ENCODE measurements at places on chromosomes 7 and 10.

DNA sequence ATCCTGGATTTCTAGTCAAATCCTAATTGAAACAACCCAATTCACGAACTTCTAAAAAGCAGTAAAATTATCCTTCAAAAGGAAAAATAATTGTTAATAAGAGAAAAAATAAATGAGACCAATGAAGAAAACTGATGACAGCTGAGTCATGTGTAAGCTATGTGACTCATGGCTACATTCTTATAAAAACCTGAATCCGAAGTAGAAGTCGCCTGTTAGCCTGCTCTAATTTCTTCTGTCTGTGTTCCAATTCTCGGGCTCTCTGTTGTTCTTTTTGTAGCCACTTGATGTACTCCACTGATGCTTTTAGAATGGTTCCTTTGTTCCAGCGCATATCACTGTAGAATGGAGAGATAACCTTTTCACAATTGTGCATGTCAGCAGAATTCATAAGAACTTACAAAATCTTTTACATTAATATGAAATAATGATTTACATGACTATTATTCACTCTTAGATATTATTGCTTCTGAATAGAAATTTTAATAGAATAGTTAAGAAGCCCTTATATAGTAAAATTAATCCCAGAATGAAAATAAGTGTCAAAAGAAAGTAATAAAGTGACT is 88.8 kb downstream of the TFEC start:
- no peak for DNase-seq

- no peak for DNase-seq
These were observed 174.7 kb upstream of the CSTF2T start for GRCh38 chr10:51874131-51874530.

DNA sequence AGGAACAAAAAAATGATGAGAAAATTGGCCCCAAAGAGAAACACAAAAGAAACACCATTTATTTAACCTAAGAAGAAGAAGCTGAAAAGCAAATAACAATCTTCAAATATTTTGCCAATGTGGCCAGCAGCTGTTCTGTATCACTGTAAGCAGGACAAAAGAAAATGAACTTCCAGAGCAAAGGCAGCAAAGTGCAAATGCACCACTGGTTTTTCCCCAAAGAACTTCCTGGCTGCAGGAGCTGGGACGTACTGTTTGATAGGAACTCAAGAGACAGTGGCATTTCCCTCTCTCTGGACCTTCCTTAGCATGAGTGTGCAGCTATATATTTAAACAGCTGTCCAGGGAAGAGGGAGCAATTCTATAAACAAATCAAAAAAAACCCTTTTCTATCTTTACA is 60.4 kb downstream of the RNLS start:
- no peak for DNase-seq

- DNase-seq: no peak
These were observed 82.9 kb downstream of the CFTR start for GRCh38 chr7:117562759-117563158.

DNA sequence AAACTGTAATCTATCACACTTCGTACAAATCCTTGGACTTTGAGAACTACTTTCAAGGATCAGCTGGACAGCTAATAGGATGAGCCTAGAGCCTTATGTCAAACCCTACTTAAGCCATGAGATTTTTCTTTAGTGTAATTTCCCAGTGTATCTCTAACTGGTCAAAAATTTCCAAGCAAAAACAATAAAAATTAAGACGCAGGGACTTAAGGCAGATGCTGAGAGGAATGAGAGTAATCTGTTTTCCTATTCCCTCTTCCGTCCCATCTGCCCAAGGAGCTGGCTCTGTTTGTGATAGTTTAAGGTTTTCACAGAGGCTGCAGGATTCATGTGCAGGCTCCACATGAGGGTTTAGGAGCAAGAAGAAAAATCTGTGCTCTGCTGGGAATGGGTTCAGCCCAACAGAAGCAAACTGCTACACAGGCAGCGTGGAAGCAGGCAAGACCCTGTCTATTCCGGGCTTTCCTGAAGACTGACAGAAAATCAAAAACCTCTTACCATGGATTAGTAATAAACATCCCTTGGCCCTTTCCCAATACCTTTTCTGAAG is 62.2 kb downstream of the ARMH3 start:
- DNase-seq: no peak

DNA sequence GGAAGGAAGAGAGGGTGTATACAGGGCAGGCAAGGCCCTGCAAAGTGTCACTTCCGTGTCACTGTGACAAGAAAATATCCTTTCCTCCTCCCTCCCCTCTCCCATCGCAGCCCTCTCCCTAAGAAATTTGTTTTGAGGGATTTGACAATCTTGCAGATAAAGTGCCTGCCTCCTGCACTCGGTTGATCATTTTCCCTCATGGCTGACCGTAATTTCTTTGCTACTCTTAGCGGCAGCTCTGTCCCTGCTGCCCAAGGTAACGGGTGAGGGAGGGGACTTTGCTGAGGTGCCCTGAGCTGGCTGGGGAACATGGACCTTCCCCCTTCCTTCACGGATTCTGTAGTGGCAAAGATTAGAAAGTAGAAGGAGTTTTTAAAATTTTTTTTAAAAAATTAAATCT is 179.1 kb downstream of the TCF7L2 start:
- DNase-seq: no peak

DNA sequence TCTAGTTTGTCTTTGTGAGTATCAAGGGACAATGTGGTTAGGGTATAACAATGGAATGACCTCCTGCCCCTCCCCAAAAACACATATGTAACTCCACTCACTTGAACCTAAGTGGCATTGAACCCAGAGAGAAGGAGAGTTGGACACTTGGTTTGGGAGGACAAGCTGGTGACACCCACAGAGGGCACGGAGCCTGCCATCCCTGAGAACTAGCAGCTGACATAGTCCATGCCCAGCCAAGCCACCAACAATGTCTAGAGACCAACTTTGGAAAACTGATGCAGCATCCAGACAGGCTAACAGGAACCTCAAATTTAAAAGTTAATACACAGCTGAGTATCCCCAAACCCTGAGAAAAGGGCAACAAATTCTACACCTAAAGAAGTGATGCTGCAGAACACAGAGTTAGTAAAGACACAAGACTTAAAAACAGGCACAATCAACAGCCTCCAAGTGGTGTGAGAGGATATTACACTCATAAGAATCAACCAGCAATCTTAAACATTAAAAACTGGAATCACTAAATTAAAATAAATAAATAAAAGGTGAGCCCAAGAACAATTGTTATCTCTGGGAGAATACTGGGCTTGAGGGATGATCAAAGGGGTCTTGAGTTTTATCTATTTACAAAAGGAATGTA is 27.2 kb downstream of the NUDCD3 start:
- no peak for DNase-seq

- no peak for DNase-seq
These were observed 1.7 kb downstream of the RALA start for GRCh38 chr7:39624935-39625694.

GRCh38 chr7:119572541-119572940 is 700.4 kb upstream of the KCND2 start:
- no peak for DNase-seq

DNA sequence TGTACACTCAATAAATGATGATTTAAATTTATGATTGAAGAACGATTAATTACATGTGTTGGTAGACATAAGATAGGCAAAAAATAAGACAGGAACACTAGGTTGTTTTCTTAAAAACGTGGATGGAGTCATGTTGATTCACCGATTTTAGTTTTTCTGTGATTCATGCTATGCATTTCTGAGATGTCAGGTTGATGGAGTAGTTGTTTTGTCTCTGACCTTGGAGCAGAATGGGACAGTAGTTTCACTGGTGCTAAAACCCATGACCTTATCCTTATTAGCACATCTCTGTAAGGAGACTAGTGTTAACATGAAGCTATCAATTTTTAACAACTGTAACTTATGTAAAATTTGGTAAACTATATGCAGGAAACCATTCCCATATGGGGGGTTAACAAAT is 611.6 kb upstream of the FZD8 start:
- no peak for DNase-seq

- no peak for DNase-seq
These were observed 175.7 kb upstream of the INHBA start for GRCh38 chr7:41878309-41879295.

DNA sequence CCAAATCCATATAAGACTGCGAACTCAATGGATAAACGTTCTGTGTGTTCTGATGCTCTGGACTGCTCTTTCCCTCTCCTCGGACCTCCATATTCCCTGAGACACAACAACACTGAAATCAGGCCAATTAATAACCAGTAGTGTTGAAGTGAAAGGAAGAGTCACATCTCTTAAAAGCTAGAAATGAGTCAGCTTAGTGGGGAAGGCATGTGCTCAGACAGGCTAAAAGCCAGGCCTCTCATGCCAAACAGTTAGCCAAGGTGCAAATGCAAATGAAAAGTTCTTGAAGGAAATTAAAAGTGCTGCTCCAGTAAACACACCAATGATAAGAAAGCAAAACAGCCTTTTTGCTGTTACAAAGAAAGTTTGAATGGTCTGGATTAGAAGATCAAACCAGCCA is 29.3 kb downstream of the TNS3 start:
- DNase-seq: no peak

DNA sequence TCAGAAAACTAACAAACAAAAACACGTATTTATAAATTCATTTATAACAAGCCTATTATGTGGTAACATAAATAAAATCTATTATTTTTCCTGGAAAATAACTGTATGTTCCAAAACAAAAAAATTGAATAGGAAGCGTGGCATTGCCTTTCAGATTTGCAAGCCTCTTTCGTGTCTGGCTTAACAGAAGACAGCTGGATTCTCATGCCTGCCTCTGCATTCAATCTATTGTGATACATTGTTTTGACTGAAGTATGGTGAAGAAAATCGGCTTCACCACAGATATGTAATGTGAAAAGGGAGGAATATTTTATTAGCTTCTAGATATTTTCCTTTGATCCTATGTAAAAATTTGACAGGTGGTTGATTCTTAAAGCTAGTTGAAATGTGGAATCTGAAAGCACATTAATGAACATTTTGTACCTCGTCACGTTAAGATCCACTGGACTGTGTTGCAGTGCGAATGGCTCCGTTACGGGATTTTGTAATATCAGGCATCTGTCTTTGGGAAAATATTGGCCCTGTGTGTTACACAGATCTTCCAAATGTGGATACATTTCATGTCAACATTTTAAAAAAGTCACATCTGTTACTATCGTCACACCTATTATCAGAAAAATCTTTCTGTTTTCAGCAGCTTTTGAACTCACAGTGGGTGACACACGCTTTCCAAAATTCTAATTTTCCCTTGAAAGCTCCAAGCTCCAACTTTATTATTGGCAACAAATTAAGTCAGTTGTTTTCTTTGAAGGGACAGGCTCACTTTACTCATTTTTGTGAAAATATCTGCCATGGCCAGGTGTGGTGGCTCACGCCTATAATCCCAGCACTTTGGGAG is 26.2 kb downstream of the PALD1 start:
- DNase-seq: no peak

- no peak for DNase-seq
These were observed 5.1 kb upstream of the SP4 start for GRCh38 chr7:21422751-21423150.

GRCh38 chr7:70574314-70574834 is 557.6 kb upstream of the GALNT17 start:
- DNase-seq: no peak

GRCh38 chr7:141441837-141442627 is 109.2 kb upstream of the AGK start:
- DNase-seq: no peak

- no peak for DNase-seq
These were observed 54.0 kb upstream of the RPA3 start for GRCh38 chr7:7772397-7772821.

GRCh38 chr10:118501171-118501570 is 94.3 kb downstream of the PRLHR start:
- DNase-seq: no peak

DNA sequence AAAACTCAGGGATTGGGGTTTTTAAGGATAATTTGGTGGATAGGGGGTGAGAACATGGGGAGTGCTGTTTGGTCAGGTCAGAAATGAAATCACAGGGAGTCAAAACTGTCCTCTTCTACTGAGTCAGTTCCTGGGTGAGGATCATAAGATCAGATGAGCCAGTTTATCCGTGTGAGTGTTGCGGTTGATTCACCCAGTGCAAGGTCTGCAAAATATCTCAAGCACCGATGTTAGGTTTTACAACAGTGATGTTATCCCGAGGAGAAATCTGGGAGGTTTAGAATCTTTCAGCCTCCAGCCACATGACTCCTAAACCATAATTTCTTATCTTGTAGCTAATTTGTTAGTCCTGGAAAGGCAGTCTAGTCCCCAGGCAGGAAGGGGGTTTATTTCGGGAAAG is 31.7 kb upstream of the AGR2 start:
- DNase-seq: no peak

DNA sequence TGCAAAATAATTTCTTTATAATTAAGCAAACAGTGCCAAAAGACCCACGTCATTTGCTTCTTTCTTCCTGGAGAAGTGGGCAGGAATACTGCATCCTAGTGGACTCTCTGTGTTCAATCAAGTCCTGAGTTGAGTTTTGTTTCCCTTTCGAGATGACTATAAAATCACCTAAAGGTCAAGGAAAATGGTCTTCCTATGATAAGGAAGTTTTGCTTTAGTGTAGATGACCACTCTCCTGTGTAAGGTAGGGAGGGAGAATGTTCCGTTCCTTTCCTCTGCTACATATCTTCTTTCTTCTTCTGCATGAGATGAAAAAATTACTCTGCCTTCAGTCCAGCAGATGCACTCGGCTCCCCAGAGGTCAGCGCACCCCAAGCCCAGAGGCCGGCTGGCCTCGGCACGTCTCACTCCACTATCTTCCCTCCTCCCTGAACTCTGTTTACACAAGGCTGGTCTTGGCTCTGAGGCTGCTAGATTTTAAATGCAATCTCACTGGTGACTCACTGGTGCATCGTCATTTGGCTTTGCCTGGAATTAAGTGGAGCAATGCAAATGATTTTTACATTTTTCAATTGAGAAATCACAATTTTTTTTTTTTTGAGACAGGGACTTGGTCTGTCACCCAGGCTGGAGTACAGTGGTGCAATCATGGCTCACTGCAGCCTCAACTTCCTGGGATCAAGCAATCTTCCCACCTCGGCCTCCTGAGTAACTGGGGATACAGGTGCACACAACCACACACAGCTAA is 18.6 kb upstream of the VDAC2 start:
- no peak for DNase-seq

DNA sequence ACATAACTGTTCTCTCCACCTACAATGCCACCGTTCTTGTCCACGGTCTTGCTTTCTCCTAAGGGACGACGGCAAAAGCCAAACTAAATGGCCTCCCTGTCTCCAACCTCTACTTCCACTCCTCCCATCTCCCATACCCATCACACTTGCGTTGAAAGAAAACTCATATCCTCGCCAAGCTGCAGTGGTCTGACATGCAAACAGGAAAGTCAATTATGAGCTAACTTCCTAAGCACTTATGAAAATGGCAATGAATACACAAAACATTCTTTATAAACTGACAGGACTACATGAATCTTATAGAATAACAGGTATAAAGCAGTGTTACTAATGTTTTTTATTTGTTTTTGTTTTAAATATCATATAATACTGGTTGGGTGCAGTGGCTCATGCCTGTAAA is 46.4 kb downstream of the TYW1B start:
- no peak for DNase-seq

GRCh38 chr10:89213191-89213808 is 6.2 kb upstream of the CH25H start:
- DNase-seq: no peak

Measured in stimulated activated CD4-positive, alpha-beta T cell treated with anti-CD3 and anti-CD28 coated beads, Interleukin-15, amount 100 ng/mL, for 1 hour (primary cell).